ENCODE measurements at places on chromosomes 5 and 9.

DNA sequence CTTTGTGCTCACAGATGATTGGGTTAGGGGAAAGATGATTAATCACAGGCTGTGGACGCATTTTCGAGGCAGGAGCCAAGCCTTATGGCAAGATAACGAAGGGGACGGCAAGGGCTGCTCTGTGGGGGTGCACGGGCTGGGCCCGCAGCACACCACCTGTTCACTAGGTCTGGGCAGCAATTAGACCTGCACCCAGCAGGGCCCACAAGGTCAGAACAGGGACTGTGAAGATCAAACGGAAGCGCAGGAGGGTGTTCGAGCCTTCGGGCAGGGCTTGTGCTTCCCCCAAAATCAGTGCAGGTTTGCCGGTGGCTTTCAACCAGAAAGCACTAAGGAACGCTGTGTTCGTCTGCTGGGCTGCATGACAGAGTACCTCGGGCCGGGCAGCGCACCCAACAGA is 73.7 kb downstream of the UBE2QL1 start:
- DNase-seq = no peak

- DNase-seq = no peak
Observed at GRCh38 chr9:75892216-75892911, 1.9 kb downstream of the PCSK5 start.

DNA sequence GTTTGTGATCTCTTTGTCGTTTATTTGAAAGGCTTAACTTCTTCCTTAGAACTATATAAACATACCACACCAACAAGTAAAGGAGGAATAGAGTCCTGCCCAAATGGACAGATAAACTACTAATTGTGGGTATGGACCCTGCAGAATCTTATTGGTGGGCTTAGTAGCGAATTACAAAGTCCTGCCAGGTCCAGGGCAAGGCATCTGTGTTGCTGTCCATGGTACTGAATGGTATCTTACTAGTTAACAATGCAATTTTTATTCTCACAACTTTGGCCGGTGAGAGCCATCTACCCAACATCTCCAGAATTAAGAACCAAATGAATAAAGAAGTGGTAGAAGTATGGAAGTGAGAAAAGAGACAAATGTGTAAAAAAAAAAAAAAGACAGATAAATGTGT is 1782.4 kb upstream of the WWC1 start:
- DNase-seq = no peak

- no peak for DNase-seq
Observed at GRCh38 chr5:64939772-64940510, 171.2 kb downstream of the CWC27 start.

DNA sequence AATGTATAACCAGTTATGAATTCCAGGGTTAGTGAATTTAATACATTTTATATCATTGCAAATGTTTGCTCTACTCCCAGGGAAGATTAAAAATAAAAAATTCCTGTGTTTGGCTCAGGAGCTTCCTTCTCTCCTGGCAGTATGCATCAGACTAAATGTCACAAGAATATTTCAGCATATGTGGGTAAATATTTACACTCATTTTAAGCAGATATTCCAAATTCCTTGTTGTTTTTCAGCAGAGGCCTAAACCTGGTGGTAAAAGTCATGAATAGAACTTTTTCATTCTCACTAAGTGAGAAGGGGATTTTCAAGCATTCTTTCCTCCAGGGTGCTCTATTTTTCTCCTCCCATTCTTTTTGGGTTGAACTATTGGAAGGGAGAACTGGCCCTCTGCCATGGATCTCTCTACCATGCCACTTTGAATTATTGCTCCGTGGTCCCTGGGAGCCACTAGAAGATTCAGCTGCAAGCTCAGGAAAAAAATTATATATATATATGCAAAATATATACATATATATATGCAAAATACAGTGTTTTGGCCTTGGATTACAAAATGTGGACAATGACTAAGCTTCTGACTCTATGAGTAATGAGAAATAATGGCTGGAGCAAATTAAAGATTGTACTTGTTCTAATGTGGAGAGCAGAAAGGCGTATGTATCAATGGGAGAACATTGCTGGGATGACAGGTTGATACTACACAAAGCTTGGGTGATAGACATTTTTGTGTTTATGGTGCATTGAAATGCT is 180.6 kb upstream of the PAPPA start:
- no peak for DNase-seq

DNA sequence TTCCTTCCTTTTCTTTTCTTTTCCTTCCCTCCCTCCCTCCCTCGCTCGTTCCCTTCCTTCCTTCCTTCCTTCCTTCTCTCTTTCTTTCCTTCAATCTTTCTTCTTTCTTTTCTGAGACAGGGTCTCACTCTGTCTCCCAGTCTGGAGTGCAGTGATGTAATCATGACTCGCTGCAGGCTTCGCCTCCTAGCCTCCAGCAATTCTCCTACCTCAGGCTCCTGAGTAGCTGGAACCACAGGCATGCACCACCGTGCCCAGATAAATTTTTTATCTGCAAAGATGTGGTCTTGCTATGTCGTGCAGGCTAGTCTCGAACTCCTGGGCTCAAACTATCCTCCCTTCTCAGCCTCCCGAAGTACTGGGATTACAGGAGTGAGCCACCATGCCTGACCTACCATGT is 81.4 kb downstream of the SPATA31C2 start:
- DNase-seq = no peak

GRCh38 chr5:1763960-1764605 is 35.6 kb downstream of the MRPL36 start:
- no peak for DNase-seq

DNA sequence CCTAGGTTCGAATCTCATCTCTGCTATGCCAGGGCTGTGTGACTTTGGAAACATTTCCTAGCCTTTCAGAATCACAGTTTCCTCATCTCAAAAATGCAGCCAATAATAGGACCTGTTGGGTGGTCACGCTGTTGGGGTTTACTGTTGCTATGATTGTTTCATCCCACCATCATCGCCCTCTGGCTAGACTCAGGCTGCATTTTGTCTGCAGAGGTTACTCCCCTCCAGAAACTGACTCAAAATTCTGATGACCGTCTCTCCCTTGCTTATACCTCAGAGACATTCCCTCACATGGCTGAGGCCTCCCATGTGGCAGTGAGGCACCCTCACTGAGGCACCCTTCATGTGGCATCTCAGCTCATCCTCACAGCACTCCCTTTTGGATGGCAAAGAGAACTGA is 61.6 kb downstream of the COL27A1 start:
- DNase-seq = no peak

GRCh38 chr5:56616454-56617160 is 198.7 kb upstream of the MAP3K1 start:
- DNase-seq = no peak

DNA sequence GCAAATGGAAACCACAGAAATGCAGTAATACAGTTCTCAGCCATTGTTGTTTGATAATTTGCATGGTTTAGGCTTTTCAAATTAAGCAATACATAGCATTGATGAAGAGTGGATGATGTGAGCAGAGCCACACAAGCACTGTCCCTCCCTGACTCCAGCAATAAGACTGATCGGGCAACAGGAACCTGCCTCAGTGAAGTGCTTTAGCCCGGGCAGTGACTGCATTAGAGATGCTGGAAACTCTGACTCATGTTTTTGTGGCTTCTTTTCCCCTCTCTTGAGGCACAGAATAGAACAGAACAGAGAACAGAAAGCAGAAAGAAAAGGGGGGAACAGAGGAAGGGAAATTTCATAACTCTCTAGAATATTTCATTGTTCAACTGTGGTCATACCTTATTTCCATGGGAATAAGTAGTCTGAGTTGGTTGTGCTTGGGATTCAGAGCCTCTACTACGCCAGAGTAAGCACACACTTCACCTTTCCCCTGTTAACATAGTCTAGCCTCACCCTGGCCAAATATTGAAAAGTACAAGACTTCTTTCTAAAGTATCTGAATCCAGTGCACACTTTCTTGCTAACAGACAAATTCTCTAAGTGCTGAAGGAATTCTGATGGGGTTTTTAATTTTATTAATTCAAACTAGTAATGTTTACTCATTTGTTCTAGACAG is 164.8 kb upstream of the VCAN start:
- no peak for DNase-seq

GRCh38 chr9:78821126-78821822 is 524.3 kb downstream of the PSAT1 start:
- DNase-seq = no peak

DNA sequence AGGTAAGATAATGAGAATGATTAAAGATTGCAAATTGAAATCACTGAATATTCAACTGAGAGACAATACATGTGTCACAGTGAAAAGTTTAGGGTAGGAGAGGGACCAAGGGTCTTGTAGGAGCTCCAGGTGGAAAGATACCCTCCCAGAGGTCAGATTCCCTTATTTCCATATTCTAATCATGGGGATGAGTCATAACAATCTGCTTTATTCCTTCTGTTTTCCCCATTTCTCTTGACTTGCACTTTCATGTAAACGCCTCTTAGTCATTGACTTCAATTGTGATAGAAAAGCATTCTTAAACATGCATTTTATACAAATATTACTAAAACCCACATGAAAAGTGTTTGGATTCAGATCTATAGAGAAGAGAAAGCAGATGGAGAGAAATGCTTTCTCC is 81.3 kb upstream of the CTSL start:
- no peak for DNase-seq

DNA sequence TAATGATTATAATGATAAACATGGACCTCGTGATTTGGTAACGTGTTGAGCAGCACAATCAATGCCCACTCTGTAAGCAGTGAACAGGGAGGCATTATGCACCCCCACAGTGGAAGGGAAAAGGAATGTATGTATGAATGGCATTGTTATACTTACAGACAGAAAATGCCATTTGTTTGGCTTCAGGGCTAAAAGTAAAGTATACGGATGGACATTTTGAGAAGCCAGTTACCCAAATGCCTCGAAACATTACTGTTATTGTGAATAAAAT is 260.2 kb upstream of the PPP1R2B start:
- DNase-seq = no peak

- DNase-seq = no peak
Observed at GRCh38 chr5:136195971-136196820, 3.2 kb upstream of the SMIM32 start.

DNA sequence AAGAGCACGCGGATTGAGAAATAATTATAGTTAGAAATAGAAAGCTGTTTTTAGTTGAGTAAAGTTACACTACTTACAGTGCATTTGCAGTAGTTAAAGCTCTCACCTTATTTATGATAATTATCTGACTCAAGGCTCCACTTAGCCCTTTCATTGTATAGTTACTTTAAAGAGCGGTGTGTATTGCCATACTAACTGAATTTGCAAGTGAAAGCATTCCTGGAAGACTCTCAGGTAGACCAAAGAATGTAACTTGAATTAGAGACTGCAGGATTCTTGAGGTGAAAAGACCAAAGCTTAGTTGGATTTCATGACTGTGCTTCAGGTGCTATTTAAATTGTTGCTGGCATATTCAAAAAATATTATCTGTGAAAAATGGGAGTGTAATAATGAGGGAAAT is 4.2 kb upstream of the RASA1 start:
- no peak for DNase-seq

GRCh38 chr5:72459089-72459661 is 48.0 kb downstream of the ZNF366 start:
- no peak for DNase-seq

DNA sequence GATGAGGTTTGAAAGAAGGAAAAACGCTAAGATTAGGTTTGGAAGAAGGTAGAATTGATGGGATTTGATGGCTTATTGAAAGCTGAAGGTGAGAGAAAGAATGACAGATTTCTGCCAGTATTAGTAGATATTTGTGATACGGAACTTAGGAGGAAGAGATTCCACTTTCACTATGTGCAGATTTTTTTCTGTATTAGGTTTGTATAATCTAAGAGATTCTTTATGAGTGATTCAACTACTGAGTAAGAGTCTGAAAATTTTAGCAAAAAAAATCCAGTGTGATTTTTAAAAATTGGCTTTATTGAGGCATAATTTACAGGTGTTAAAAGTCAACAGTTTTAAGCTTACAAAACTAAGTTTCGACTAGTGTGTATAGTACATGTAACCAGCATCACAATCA is 54.1 kb downstream of the AP3S1 start:
- DNase-seq = no peak

- no peak for DNase-seq
Observed at GRCh38 chr5:27845248-27845647, 806.9 kb upstream of the CDH9 start.

Data from stimulated activated CD8-positive, alpha-beta memory T cell treated with anti-CD3 and anti-CD28 coated beads, Interleukin-7, amount 100 ng/mL, for 1 hour (primary cell).